Stimulated activated CD8-positive, alpha-beta memory T cell treated with anti-CD3 and anti-CD28 coated beads, Interleukin-15, amount 100 ng/mL, for 24 hours (primary cell): ENCODE measurements at places on chromosomes 5 and 9.

DNA sequence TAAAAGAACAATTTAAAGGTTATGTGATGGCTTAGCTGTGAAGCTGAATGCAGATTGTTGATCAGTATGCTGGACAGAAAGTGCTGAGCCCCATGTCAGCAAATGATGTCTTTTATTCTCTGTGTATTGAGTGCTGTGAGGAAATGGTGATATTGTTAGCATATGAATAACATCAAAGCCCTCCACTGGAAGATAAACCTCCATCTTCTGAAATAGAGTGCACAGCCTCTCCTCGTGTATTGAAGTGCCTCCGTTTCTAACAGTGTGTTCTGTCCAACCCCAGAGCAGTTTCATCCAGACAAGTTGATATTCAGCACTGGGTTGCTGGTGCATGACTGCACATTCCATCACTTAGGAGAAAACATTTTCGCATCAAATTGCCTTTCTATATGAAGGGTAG is 242.9 kb downstream of the CSNK1G3 start:
- no peak for DNase-seq

DNA sequence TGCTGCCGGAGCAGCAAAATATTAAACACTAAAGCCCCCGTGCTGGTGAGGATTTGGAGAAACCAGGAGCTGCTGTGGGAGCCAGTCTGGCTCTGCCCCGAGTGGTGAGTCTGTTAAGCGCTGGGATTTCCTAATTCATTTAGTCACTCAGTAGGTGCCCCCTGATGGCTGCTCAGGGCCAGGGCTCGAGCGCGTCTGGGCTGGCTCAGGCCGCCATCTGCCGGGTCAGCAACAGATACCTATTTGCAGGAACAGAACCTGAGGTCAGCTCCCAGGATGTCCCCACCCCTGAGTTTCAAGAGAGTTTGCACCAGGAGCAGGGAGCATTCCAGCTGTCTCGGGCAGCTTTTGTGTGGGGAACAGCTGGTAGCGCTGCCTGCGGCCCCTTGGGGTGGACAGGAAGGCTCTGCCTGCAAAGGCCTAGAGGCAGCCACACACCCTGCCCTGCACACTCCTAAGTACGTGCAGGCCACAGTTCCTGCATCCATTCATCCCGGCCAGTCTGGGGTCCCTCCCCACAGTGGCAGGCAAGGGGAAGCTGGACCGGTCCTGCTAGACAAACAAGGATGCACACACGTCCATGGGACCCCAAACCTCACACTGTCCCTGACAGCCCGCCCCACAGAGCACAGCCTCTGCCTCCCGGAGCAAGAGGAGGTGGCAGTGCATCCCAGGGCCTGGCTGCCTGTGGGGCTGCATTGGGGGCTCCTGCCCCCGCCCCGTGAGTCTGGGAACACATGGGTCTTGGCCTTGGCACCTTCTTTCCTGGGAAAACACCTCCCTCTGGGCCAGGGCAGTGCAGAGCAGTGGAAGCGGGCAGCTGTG is 83.7 kb downstream of the ADAMTS2 start:
- DNase-seq, result no peak

GRCh38 chr9:86344818-86345217 is 9.4 kb downstream of the TUT7 start:
- DNase-seq, result no peak

DNA sequence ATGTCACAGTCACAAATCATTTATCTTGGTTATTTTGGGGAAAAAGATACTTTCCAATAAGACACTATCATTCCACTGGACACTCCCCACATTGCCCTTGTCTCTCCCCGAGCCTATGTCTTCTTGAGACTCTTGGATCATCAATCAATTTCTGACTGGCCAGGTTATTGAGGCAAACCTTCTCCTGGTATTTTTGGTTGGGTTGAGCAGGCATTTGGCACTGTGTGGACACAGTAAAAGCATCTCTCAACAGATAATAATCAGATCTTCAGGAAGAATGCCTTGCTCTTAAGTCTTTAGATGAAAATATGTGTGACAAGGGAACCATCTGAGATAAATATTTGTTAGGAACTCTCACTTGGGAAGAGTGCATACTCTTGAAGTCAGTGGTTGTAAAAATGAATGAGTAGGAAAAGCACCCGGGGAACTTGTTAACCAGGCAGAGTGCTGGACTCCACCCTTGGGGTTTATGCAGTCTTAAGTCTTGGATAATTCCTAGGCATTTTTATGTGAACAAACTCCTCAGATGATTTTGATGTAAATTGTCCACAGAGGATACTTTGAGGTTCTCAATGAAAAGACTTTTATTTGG is 223.8 kb upstream of the CLINT1 start:
- no peak for DNase-seq

- DNase-seq, result no peak
Observed at GRCh38 chr9:126403397-126403796, 76.8 kb downstream of the MVB12B start.
